Retina (tissue), 1 donor: ENCODE measurements at places on chromosomes 7 and 10.

DNA sequence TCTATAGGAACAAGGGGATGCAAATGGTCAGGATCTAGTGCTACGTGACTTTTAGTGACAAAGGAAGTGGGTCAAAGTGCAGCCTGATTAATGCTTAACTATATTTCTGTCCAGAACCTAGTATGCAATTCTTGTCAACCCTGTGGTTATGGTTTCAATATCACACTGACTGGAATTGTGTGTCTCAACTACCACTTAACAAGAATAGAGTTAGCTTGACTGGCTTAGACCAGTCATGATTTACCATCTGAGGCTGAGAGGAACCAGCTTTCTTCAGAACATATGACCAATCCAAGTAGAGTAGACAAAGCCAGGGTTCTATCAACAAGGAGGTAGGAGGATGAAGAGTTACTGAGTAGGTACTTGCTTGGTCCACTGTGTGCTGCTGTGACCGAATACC is 54.4 kb downstream of the MYPN start:
- DNase-seq, result no peak

- no peak for DNase-seq
These were observed 6.5 kb upstream of the C10orf105 start for GRCh38 chr10:71725998-71726579.

DNA sequence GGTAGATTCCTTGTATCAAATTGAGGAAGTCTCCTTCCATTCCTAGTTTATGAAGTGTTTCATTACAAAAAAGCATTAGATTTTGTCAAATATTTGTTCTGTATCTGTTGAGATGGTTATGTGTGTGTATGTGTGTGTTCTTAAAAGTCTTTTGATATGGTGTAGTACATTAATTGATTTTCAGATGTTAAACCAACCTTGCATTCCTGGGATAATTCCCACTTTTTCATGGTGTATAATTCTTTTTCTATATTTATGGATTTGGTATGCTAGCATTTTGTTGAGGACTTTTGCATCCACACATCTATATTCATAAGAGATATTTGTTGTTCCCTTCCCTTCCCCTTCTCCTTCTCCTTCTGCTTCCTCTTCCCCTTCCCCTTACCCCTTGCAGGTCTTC is 8.9 kb upstream of the GIMAP8 start:
- DNase-seq, result no peak

GRCh38 chr7:553636-554111 is 34.0 kb upstream of the PDGFA start:
- DNase-seq, result no peak

DNA sequence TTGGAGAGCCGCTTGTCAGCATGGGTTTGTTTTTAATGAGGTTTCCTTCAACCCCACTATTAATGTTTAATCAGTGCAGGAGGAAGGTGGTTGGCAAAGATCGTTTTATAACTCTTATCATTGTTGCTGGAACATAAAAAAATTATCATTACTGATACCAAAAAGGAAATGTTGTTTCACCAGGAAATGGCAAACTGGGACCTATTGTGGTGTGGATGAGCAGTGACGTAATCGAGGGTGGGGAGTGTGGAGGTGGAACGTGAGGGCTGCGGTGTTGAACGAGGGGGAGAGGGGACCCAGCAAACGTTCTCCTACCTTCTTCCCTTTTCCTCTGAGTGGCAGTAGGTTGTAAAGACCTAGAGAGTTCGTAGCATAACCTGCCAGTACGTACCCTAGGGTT is 71.9 kb upstream of the TOMM7 start:
- no peak for DNase-seq

DNA sequence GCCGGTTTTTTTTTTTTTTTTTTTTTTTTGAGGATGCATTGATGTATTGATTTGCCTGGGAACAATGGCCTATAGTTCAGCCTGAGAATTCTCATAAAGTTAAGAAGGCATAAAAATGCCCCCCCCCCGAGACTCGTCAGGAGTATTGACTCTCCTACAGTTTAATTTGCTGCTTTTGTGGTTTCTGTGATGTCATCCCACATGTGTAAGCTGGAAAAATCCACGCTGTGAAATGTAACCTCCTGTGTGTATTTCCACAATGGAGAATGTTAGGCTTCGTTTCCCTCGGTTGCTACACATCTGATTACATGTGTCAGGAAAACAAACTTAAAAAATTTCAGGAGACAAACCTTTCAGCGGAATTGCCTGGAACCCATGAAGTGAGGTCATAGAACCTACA is 117.9 kb downstream of the FANK1 start:
- peak; percentile 30 for DNase-seq

DNA sequence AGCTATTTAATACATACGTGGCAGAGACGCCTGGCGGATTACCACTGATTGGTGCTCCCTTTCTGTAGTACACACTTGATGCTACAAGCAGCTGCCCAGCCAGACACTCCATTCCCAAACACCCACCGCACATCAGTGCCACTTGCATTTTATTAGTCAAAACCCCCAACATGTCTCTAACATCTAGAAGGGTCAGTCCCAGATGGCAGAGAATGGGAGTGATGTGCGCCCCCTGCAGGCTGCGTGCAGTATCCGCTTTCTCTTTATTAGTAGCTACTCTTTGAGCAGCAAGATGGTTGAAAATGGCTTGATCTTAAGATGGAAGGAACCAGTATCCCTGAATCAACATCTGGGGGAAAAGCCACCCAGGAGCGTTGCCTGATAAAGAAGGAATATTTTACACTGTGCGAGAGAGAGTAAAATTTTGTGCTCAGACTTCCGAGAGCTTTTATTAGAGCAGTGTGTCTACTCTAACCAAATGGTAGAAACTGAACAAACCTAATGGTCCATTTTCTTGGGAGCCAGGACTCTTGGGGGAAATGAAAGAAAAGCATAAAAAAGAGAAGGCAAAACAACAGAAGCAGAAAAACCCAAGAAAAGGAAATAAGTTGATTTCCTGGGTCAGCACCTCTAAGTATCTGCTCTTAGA is 78.3 kb downstream of the ST8SIA6 start:
- DNase-seq, result no peak

DNA sequence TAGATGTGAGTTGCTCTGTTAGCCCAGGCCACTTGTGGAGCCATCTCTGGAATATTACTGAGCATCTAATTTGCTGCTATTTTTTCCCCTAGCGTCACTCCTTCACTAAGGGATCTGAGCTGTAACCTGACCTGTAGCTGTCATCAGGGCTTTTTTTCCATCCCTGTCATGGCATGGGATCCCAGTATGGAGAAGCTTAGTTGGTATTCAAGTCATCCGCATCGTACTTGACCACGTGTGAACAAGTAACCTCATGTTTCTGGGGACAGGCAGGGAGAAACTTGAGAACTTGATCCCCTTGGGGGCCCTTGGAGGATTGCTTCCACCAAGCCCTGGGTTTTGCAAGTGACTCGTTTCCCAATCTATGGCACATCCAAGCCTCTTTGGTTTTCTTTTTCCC is 474.4 kb upstream of the GALNT17 start:
- no peak for DNase-seq

GRCh38 chr7:106681815-106682495 is 21.0 kb upstream of the CCDC71L start:
- DNase-seq, result no peak

- DNase-seq, result no peak
These were observed 117.6 kb upstream of the NFE2L3 start for GRCh38 chr7:26034391-26034790.

- DNase-seq, result no peak
These were observed 64.4 kb downstream of the PROSER2 start for GRCh38 chr10:11887381-11888227.

- no peak for DNase-seq
These were observed 12.4 kb upstream of the RET start for GRCh38 chr10:43064331-43065075.

DNA sequence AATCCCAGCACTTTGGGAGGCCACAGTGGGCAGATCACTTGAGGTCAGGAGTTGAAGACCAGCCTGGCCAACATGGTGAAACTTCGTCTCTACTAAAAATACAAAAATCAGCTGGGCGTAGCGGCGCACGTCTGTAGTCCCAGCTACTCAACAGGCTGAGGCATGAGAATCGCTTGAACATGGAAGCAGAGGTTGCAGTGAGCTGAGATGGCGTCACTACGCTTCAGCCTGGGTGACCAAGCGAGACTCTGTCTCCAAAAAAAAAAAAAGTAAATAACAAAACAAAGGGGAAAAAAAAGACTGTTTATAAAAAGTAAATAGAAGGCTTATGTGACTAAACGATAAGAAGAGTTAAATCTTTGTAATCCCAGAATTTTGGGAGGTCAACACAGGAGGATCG is 15.0 kb upstream of the DNMBP start:
- no peak for DNase-seq

DNA sequence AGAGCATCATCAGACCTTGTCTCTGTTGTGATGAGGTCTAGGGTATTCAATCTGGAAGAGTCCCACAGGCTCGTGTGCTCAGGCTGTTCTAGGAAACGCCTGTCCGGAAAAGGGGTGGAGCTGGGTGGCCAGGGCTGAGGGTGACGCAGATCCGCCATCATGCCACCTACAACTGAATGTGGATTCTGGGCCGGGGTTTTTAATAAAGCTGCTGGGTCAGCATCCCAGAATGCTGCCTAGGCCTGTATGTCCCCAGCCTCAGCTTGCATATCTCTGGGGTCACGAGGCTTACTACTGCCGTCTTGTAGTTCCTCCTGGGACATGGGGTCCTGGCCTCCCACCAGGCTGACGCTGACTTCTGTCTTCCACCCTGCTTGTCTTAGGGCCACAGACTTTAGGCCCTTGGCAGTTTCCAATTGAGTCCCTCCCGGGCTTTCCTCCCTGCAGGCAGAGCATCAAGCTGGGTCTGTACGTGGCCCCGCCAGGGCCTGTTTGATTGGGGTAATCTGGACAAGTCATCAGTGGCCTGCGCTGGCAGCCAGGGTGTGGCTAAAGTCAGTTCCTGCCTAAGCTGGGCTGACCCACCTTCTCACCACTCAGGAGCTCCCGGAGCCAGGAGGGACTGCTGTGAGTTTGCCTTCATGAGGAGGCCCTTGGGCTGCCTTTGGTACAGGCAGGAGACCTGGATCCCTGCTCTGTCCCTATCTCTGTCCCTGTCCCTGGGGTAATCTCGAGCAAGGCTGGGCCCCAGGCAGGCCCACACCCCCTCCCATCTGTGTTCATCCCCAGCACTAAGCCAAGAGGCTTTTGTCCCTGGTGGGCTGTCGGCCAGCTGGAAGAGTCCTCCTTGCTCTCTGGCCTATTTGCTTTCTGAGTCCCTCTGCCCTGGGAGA is 79.9 kb downstream of the ZMIZ1 start:
- no peak for DNase-seq

DNA sequence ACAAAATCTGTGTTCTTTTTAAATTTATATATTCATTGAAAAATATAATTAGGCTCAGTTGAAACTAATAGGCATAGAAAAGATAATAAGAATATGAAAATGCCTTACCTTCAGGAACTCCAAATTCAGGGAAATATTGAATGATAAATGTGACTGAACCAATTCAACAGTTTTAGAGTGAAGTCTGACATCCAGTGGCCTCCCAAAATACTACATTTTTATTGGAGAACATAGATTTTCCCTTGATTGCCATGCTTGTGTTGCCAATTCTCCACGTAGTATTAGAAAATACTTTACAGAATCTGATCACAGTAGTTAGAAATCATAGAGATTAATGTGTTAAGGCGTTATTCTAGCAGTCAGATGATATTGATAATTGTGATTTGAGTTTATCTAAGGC is 1246.7 kb downstream of the GATA3 start:
- no peak for DNase-seq

DNA sequence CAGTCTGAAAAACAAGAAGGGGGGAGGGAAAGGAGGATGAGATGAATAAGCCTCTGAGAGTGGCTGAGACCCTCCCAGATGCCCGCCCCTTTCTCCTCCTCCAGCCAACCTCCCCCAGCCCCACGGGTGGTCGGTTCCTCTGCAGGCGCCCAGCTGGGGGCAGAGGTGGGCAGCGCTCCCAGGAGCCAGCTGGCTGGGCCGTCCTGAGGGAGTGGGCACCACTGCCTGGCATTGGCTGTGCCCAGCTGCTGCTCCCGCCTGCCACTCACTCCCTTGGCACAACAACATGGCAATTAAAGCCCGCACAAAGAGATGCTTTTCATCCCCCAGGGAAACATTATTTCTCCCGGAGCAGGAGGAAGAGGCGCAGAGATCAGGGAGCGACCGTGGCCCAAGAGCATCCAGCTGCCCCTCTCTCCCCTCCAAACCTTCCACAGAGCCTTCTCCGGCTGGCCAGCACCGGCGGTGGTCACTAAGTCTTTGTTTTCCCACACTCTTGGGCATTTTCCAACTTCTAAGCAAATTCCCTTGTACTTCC is 107.2 kb downstream of the SPDYE5 start:
- DNase-seq, result peak; percentile 85

DNA sequence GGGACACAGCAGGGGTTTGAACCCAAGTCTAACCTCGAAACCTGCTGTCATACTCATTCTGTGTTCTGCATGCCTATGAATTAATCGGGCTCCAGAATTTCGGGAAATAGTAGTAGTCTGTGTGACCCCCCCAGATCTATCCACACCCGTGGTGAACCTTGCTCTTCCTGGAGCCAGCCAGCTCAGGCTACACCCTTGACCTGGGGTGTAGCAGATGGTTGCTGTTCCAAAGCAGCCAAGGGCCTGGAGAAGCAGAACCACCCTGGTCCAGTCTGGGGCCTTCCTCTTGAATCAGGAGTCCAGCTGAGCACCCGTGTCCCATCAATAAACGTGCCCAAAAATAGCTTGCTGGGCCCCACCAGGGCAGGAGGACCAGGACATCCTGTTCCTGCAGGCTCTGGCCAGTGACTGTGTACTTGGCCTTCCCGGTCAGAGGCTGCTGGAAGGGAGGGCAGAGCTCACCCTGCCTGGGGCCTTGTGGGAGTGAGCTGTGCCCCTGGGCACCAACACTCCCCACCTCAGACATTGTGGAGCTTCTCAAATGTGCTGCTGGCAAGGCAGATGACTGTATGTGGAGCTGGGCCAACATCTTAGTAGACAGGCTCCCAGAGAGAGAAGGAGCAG is 101.2 kb upstream of the ZNF716 start:
- DNase-seq, result no peak

GRCh38 chr7:988426-988911 is 5.5 kb downstream of the CYP2W1 start:
- DNase-seq, result no peak

DNA sequence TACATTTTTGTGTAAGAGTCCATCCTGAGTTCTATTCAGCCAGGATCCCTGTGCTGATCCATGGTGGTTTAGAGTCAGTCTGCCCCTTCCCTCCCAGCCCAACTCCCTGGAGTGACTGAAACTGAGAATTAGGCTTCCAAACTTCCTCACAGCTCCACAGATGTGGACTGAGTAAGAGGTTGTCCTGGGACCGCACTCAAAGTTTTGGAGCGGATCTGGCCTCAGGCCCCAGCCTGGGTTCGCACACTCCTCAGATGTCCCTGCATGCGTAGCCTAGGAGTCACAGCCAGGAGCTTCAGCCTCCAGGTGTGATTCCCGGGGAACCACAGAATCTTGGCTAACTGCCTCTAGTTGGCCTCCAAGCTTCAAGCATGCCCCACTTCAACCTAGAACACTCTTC is 218.1 kb downstream of the C7orf25 start:
- DNase-seq, result no peak

GRCh38 chr10:117492504-117492903 is 50.0 kb upstream of the EMX2 start:
- DNase-seq, result no peak

GRCh38 chr7:12777257-12777656 is 89.8 kb downstream of the ARL4A start:
- no peak for DNase-seq

GRCh38 chr7:30887464-30887872 is 24.2 kb upstream of the AQP1 start:
- DNase-seq, result no peak

- no peak for DNase-seq
These were observed 176.8 kb upstream of the AHR start for GRCh38 chr7:17121671-17122070.

- DNase-seq, result no peak
These were observed 288.9 kb downstream of the KLF6 start for GRCh38 chr10:3496138-3496537.
